Cardiac septum (tissue), 1 donor: ENCODE measurements at places on chromosomes 6 and 20. TPM values are rescaled to one million over a fixed set of nuclear protein-coding genes. Genes with fewer than 3 reads are reported as not detected.

- no peak for DNase-seq
These were observed 12.8 kb downstream of the ME1 start for GRCh38 chr6:83417880-83418663.

DNA sequence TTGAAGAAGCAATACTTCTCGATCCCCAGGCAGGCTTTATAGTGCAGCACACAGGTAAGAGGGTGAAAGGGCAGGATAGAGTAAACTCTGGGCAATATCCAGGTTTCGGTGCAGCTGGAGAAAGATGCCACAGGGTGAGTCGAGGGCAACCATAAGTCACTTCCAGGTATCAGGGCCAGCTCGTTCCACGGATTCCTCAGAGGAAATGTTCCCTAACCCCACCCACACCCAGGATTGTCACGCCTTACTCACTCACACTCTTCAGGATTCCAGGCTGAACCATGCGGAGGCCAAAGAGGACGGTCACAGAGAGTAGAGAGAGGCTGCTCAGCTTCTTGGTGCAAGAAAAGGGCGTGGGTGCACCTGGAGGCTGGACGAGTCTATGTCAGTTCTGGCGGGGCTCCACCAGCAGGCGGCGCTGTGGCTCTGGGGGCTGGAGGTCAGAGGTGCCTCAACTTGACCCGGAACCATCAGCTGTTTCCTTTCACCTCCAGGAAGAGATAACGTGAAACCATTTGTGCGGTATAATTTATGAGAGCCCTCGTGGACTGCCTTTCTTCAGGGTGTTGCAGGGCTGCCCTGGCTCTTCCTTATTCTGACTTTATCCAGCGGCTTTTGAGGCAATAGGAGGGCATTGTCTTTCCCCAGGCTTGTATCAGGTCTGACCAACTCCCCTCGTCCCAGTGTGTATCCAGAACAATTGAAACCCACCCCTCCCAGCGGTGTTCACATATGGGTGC lies 14.5 kb upstream of the WFDC12 start:
- peak; percentile 86 for DNase-seq

DNA sequence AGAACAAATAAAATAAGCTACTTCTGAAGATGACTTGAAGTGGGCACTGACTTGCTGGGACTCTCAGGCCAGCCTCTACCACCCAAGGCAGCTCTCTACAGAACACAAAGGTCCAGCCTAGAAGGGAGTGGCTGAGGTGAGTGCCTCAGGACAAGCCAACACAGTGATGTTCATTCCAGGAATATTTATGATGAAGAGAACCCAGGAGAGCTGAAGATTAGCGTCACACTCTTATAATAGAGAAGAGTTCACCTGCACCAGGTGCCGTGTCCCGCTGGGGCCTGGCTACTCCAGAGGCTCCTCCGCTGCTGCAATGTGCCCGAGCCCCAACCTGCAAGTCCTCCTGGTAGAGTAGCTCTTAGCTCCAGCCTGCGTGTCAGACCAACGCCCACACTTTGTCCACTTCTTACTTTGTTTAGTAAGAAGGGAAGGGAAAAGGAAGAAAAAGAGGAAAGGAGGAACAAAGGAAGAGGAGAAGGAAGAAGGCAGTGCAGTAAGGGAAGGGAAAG lies 182.4 kb upstream of the QKI start:
- no peak for DNase-seq

DNA sequence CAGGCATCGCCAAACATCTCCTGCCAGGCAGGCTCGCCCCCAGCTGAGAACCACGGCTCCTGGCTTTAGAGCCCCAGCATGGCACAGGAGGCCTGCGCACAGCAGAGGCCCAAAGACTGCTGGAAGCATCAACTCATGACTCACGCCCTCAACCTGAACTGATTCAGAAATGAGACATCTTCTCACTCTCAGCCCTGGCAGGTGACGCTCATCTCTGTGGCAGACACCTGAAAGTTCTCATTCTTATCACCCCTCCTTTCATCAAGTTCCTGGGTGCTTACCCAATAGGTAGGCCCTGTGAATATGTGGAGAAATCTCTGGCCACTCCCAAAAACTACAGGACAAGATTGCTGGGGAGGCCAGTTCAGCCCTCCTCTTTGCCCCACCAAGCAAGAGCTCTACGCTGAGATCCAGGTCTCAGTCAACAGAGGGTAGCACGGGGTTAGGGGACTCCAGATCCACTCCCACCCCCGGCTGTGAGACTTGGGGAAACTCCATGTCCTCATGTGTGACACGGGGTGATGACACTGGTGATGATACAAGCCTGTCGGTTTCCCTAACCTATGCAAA lies 11.3 kb downstream of the NFATC2 start:
- DNase-seq = no peak

Gene SUMO4
- 1.3 TPM for total RNA-seq

Gene SPINT4
- total RNA-seq = not detected

GRCh38 chr6:137165375-137166246 lies 7.8 kb downstream of the IL22RA2 start:
- DNase-seq = no peak

DNA sequence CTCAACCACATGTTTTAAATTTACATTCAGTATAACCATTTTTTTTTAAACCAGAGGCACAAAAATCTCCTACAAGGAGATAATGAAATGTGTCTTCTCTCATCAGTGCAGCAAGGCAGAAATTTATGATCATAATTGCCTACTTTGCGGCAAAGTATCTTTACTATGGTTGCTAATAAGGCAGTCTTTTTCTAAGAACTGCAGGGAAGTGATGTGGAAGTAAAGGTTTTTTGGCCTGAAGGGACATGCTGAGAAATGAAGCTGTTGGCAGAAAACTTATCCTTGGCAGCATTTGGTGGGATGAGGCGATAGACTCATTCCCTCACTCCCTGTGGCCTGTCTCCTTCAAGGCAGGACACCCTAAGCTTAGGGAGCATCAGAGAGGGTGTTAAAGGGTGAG lies 48.7 kb downstream of the SCGN start:
- no peak for DNase-seq

Gene LRRC73
- total RNA-seq = 1.5 TPM

DNA sequence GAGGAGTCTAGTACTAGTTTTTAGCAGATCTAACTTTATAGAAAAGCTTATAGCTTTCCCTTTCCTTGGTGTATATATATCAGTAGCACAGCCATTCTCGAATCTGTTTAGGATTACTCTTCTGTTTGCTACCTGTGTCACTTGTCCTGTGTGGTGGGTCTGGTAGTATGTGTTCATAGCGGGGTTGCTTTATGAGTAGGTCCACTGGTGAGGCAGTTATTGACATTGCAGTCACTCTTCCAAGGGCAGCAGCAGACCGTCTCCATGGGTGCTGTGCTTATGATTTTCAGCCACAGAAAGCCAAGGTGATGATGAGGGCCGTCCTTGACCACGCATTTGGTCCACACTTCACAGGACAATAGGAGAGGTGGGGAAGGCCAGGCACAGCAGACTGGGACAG lies 171.5 kb downstream of the CDKAL1 start:
- DNase-seq = no peak

DNA sequence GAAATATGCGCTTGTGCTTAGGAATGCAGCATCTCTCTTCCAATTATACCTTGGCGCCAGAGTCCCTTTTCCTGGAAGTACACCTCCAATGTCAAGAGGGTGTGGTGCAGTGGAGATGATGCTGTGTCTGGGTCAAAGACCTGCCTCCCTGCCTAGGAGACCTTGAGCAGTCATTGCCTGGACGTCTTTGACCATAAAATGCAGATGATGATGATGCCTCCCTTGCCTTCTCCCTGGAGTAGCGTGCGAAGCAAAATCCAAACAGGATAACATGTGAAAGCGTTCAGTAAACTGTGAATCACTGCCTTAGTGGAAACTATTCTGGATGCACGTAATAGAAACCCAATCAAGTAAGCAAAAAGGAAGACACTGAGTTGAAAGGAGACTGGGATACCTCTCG lies 97.4 kb upstream of the ARMC2 start:
- no peak for DNase-seq

DNA sequence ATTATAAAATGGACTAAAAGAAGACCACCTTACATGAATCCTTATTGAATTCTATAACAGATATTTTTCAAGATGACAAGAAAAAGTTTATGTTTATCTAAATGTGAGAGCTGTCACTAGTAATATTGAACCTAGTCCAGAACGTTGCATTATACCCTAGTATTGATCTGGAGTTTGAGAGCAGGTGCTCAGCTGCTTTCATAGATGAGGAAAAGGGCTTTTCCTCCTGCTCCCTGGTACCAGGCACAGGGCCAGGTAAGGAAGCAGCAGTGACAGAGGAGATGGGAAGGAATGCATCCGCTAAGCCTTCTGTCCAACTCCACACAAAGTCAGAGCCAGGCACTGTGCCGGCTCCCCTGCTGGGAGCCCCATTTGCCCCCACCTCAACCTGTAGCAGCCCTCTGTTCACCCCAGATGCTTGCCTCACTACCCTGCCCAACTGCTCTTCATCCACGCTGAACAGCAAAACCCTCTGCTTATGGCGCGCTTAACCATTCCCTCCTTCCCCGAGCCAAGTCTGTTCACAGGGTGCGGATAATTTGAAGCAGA lies 393.1 kb downstream of the FRK start:
- DNase-seq = no peak

Gene WFDC12
- total RNA-seq = not detected

DNA sequence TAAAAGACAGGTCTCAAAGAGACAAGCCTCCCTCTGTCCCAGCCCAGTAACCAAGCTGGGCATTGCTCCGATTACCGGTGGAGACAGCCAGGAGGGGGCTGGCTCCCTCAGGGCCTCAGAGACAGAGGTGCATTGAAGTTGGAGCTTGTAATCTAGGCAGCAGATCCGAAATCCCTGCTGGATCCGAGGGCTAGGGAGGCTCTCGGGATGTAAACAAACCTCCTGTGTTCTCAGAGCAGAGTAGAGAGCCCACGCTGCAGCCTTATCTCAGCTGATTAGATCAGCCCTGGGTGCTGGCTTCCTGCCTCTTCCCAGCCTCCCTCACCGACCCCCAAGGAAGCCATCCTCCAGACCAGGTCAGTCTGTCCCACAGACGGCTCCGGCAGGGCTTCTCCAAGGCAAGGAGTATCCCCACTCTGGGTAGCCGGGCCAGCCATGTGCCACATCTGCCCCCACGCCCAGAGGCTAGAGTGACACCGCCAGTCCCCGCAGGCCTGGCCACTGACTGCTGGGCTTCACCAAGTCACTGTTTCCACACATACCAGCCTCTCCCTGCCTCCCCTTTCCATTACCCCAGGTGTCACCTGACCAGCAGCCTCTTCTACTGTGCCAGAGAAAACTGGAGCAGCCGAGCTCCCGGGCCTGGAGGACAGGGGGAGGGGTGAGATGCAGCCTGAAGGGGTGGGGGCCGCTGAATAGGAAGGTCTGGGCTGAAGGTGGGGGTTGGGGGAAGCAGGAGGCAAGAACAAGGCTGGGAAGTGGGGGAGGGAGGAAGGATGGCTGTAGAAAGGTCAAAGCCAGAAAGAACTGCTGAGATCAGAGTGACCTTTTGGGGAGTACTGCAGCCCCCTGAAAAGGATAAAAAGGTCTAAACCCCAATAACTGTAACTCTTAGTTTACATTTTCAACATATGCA lies 6.0 kb downstream of the SDC4 start:
- peak; percentile 90 for DNase-seq

Gene MYBL2
- total RNA-seq = 0.13 TPM

DNA sequence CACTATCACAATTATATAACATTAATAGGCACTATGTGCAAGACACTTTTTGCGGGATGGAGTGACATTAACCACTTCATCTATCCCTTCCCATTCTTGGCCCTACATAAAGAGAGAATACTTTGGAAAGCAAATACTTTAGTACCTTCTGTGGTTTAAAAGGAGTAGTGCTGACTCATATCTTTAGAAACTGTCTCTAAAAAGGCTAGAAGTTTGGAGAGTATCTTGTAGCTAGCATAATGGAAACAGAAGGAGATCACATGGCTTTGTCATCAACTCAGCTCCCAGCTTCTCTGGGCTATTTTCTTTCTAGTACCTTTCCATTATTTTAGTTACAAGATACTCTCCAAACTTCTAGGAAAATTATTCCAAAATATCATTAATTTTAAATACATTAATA lies 157.5 kb downstream of the ADGRG6 start:
- no peak for DNase-seq

GRCh38 chr6:111743862-111744692 lies 129.2 kb downstream of the FYN start:
- DNase-seq = no peak

Gene PACRG
- 14.1 TPM for total RNA-seq

DNA sequence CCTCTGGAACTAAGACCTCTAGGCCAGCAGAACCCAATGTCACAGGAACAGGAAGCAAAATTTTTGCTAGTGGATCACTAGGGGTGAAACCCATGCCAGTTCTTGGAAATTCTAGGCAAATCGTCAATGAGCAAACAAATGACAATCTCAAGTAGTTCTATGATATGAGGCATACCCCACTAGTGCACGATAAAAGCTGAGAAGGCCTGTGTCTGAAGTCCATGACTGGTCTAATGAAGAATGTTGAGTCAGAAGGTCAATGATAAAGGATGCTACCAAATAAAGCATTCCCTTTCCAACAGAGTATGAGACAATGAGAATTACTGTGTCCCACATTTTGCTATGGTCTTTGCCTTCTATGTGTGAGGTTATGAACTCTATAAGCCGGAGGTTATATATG lies 149.4 kb upstream of the NOX3 start:
- DNase-seq = no peak

GRCh38 chr6:2658788-2659187 lies 91.9 kb downstream of the MYLK4 start:
- DNase-seq = no peak

- no peak for DNase-seq
These were observed 12.4 kb downstream of the TRIM15 start for GRCh38 chr6:30175765-30176164.

Gene LIME1
- 5.0 TPM for total RNA-seq

Gene KHDC1L
- not detected for total RNA-seq

Gene DYNLT2
- total RNA-seq = 0.83 TPM

Gene OVOL2
- not detected for total RNA-seq

DNA sequence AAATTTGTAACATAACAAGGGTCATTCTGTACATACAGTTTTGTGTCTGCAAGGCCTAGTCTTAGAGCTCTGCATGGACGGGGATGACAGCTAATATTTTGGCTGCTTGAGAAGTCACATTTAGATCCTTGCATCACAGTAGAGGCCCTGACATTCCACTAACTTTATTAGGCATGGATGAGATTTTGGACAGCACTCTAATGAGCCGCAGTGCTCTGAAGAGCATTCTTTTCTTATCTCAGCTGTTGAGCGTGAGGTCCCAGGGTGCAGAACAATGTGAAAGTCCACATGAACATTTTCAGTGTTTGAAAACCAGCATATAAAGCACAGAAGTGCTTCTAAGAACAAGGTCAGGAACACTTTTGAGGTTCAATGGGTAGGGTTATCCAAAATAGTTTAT lies 58.9 kb downstream of the IPCEF1 start:
- DNase-seq = no peak

Gene CEP57L1
- total RNA-seq = 7.9 TPM

- peak; percentile 44 for DNase-seq
These were observed 114.2 kb downstream of the PSMB1 start for GRCh38 chr6:170438861-170439260.

GRCh38 chr20:34104059-34104458 lies 8.0 kb downstream of the EIF2S2 start:
- no peak for DNase-seq

- DNase-seq = no peak
These were observed 207.7 kb downstream of the PREX1 start for GRCh38 chr20:48620154-48620506.

- peak; percentile 46 for DNase-seq
These were observed 66.8 kb upstream of the STX16 start for GRCh38 chr20:58584051-58584824.

Gene GPSM3
- total RNA-seq = 6.9 TPM

- no peak for DNase-seq
These were observed 151.3 kb downstream of the FARS2 start for GRCh38 chr6:5412663-5413062.

GRCh38 chr20:47791084-47791599 lies 5.9 kb upstream of the SULF2 start:
- no peak for DNase-seq

- DNase-seq = no peak
These were observed 1158.7 kb upstream of the EYS start for GRCh38 chr6:66865771-66866170.
